ENCODE measurements at places on chromosomes 1 and 21. TPM values are rescaled to one million over a fixed set of nuclear protein-coding genes. Genes with fewer than 3 reads are reported as not detected.
A peak's percentile ranks its signal among the peaks of the same experiment; 100 is the strongest.

DNA sequence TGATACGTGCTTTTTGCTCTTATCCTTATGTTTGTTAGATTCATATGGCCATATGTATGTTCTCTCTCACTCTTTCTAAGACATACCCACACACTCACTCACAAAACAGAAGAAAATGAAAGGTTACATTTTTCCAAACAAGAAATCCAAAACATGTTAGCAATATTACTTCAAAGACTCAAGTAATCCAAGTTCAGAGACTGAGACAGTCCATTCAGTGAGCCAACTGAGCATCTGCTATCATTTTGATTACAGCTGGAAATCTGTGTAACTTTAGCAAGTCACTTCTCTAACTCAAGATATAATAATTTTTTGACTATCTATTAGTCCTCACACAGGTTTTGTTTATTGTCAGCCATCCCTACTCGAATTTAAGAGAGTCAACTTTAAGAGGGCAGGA lies 218.9 kb downstream of the LHX8 start:
- no peak for ATAC-seq

DNA sequence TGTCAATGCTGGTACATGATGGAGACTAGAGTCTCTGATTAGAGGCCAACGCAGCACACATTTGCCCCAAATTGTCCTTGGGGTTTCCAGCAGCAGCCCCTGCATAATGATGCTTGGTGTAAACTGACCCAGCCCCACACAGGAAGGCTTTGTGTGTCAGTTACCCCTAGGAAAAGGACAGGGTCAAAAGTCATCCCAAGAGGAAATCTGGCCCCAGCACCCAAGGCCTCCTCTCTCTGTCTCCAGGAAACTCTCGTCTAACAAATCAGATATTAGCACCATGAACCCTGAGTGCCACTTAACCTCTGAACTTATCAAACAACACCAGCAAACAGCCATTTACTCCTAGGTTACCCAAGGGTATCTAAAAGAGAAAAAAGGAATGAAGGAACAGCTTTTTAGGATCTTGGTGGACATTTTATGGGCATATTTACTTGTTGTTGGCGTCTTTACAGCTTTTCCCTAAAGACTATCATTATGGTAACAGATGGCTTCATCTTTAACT lies 84.5 kb downstream of the PSMG1 start:
- no peak for ATAC-seq

- peak; percentile 40 for ATAC-seq
Measured at GRCh38 chr1:205493241-205494085, 11.0 kb upstream of the CDK18 start.

- peak; percentile 34 for ATAC-seq
Measured at GRCh38 chr1:234721476-234722269, 111.7 kb upstream of the IRF2BP2 start.

GRCh38 chr21:42200906-42201614 lies 17.9 kb upstream of the ABCG1 start:
- no peak for ATAC-seq

- ATAC-seq = peak; percentile 75
Measured at GRCh38 chr1:59595774-59596173, 219.0 kb upstream of the HOOK1 start.

SUCO gene
- 26.6 TPM for total RNA-seq

TBX19 gene
- total RNA-seq = 1.3 TPM

CXADR gene
- total RNA-seq = 1.2 TPM

PROK1 gene
- not detected for total RNA-seq

PGLYRP3 gene
- total RNA-seq = not detected

FBLIM1 gene
- total RNA-seq = 49.7 TPM

All from gastroesophageal sphincter (tissue), 4 donors.